ENCODE measurements at places on chromosomes 6 and 20.
A peak's percentile ranks its signal among the peaks of the same experiment; 100 is the strongest.

GRCh38 chr6:161429921-161430490 lies 156.1 kb upstream of the AGPAT4 start:
- DNase-seq, result no peak

- no peak for DNase-seq
These were observed 18.7 kb upstream of the TRPC4AP start for GRCh38 chr20:35111141-35111888.

DNA sequence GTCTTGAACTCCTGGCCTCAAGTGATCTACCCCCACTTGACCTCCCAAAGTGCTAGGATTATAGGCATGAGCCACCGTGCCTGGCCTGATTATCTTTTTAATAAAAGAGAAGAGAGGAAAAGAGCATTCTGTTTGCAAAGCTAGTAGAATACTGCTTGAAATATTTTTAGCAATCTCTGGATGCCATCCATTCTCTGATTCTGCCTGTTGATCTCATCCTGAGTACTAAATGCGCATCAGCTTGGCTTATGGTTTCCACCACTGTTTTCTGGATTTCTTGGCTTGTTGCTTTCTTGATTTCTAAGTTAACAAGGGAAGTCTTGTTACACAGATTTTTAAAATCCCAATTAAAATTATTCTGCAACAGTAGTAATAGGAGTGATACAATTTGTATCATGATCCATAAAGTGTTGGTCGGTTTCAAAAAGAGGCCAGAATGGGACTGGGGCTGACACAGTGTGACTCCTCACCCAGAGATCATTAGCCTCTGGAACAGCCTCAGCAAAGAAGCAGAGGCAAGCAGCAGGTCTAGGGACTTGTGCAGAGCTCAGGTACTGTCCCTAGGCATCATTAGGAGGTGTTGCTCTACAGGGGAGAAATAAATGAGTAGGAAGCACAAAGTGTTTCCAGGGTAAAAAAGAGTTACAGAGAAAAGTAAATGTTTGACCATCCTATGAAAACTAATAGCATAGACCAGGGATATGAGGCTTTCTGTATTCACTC lies 17.8 kb upstream of the SLC16A10 start:
- no peak for DNase-seq

DNA sequence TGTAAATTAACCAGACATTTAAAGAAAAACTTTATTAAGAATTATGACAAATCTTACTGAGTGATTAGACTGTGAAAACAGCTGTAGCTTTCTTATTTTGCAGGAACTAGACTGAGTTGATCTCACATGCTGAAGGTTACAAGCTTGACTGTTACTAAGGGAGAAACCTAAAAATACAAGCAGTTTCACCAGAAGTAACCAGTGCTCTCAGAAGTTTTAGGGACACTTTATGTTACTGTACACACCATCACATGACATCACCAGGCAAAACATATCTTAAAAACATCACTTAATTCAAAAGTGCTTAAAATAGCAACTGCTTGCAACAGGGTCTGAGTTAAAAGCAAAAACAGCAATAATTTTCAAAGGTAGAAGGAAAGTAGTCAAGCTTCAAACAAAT lies 5.4 kb downstream of the FBXO30 start:
- no peak for DNase-seq

- no peak for DNase-seq
These were observed 128.9 kb upstream of the PMEPA1 start for GRCh38 chr20:57838670-57839151.

DNA sequence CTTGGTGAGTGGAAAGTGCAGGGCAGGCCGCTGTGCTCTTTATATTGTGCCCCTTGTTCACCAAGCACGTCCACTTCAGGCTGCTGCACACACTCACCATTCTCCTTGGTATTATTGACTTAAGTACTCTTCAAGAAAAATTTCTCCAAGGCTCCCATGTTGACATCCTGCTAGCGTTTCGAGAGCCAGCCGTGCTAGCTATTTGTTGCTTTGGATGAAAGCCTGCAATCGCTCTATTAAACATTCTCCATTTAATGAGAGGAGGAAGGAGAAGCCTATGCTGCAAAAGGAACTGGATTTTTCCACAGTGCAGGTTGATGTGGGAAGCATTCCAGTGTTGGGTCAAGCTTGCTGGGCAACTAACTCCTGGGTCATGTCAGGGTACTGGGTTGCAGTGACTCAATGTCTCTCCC lies 113.5 kb downstream of the CD83 start:
- no peak for DNase-seq

GRCh38 chr20:32909451-32909850 lies 50.7 kb downstream of the EFCAB8 start:
- no peak for DNase-seq

- DNase-seq, result no peak
These were observed 1.3 kb upstream of the MTFR2 start for GRCh38 chr6:136251394-136251793.

GRCh38 chr20:50569864-50570836 lies 60.0 kb downstream of the PTPN1 start:
- peak; percentile 56 for DNase-seq

GRCh38 chr6:88428068-88428467 lies 261.9 kb upstream of the CNR1 start:
- DNase-seq, result no peak

DNA sequence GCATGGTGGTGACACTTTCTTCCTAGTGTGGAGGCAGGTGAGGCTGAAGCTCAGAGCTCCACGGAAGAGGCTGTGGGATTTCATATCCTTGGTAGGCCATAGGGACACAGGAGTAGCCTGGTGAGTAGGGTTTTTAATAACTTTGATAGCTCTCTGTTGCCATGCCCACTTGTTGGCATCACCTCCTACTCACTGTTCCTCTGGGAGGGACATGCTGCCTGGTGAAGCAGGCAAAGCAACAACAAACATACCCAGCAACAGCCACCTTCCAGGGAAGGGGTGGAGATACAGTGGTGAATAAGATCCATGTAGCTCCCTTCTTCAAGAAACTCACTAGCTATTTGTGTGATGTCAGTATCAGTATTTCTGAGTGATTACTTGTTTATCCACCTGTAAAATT lies 285.4 kb downstream of the CLIC5 start:
- no peak for DNase-seq

GRCh38 chr6:36914227-36914794 lies 28.6 kb downstream of the C6orf89 start:
- no peak for DNase-seq

- no peak for DNase-seq
These were observed 147.3 kb downstream of the TRIM27 start for GRCh38 chr6:28776269-28777146.

- no peak for DNase-seq
These were observed 190.3 kb downstream of the ATXN1 start for GRCh38 chr6:16570946-16571345.

GRCh38 chr20:4181956-4182945 lies 166.9 kb upstream of the RNF24 start:
- DNase-seq, result no peak

- DNase-seq, result peak; percentile 44
These were observed 39.0 kb downstream of the SLC23A2 start for GRCh38 chr20:4962241-4962855.

DNA sequence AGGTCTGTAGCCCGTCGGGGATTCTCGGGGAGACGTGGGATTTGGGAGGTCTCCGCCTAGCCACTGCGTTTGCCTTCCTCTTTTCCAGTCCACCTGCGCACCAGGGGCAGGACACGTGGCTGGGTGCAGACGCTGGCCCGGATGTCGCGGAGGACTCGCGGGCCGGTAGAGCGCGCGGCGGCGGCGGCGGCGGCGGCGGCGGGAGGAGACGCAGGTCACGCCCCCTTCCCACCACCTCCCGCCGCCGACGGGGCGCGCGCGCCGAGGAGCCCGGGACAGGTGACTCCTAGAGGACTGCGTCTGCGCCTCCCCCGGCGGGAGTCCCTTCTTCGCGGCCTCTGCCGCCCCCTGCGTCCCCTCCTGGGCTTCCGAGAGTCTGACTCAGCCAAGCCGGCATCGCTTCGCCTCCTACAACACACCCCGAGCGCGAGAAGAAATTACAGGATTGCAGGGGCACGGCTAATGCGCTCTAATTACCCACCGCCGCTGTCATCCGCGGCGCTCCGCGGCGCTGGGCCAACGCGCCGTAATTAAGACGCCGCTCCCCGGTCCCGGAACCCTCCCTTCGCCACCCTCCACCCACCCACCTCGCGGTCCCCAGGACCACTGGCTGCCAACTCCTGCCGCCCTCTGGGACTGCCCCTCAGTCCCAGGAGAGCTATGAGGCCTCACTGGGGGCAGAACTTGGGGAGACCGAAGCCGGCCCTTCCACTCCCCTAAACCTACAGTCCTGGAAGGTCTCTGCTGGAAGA lies 124.5 kb downstream of the MRPL14 start:
- peak; percentile 70 for DNase-seq

DNA sequence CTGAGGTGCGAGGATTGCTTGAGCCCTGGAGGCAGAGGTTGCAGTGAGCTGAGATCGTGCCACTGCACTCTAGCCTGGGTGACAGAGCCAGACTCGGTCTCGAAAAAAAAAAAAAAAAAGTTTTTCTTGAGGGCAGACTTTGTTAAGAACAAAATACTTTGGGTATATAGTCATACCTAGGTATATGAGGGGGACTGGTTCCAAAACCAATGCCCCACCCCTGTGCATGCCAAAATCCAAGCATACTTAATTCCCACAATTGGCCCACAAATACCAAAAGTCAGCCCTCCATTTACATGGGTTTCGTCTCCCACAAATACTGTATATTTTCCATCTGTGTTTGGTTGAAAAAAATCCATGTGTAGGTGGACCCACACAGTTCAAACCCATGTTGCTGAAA lies 119.9 kb downstream of the INSM1 start:
- DNase-seq, result peak; percentile 52

DNA sequence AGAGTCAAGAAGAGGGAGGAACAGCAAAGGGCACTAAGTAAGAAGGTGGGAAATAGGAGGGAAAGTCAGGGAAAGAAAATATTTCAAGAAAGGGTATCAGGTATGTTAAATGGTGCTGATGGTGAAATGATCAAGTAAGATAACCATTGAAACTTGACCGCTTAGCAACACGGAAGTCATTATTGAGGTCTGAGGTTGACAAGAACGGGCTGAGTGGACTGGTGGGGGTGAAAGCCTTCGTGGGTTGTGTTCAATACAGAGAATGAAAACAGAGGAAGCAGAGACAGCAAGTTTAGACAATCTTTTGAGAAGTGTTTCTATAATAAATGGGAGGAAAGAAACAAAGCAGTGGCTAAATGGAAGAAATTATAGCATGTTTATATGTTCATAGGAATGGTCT lies 72.0 kb downstream of the LIN28B start:
- DNase-seq, result no peak

GRCh38 chr6:41942067-41942851 lies 651 bp upstream of the CCND3 start:
- DNase-seq, result no peak

DNA sequence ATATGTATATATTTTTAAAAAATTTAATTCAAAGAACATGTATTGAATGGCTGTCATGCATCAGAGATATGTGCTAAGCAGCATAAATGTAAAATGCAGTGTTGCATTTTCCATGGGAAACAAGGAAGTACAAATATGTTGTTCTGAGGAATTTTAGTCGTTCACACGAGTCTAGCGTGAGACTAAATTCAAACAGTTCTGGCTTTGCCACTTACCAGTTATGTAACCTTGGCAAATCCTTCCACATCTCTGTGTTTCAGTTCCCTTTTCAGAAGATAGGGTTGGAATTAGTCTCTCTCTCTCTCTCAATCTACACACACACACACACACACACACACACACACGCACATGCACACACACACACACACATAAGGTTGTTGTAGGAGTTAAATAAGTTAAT lies 305.4 kb downstream of the UTRN start:
- DNase-seq, result no peak

DNA sequence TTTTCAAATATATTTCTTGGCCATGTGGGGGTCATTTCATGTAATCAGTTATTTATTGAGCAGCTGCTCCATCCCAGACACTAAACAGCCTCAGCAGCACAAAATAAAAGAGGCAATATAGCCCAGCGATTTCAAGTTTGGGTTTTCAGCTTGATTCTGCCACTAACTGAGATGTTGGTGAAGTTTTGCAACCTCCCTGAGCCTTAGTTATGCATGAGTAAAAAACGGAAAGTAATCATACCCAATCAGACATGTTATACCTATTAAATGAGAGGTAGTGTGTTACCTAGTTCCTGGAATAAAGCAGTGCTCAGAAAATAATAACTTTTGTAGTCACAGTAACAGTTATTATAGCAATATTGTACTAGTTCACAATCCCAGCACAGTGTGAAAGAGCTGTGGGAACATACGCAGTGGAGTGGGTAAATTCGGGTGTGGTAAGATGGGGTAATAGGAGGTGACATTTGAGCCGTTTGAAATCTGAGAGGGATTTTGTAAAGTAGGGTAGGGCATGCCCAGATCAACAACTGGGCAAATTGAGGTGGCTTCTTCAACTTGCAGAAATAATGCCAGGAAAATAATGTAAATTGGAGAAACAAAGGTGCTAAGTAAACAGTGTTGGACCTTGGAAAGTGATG lies 1.5 kb downstream of the SLC9A8 start:
- no peak for DNase-seq

DNA sequence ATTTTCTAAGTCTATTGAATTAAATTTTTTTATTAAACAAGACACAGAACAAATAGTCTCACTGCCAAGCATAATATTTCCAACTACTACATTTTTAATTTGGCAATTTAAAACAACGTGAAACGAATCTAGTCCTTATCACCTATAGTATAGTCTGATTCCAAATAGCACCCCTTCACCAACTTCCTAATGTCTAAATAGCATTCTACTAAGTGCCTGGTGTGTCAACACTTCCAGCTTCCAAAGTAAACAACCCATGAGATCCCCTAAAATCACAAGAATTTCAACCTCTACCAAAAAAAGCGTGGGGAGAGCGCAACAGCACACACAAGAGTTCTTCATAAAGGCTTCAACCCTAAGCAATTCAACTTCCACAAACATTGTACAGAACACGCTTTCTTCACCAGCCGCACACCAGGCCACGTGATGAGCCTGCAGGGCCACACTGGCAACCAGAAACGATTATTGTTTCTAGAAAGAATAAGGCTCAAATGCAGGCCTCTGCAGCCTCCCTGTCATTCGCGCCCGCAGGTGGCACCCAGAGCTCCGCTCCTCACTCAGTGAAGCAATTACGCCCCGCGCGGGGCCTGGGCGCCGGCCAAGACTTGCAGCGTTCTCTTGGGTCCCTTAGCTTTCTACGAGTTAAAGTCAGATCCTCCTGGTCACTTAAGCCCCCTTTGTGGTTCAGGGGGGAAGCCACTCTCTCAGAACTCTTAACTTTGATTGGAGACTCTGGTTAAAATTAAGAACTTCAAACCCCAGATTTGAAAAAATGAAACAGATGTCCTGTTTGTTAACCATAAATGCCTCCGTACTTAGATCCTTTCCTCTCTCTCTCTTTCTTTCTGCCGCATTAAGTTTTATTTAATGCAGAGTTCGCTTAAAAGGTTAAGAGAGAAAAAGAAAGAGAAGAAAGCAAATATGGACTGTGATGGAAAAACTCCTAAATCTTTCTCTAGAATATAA lies 18.3 kb downstream of the SIM1 start:
- DNase-seq, result no peak

DNA sequence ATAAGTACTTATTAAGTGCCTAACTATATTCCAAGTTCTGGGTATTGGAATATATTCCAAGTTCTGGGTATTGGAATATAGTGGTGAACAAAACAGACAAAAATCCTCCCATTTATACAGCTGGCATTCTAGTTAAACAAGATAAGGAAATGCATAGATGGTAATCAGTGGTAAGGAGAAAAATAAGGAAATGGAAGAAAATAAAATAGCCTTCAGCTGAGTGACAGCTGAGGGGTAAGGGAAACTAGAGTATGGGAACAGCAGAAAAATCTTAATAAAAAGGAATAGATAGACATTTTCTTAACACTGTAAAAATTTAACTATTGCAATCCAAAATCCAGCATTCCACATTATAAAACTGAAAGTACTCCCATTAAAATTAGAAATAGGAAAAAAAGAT lies 17.2 kb upstream of the WFDC10A start:
- DNase-seq, result no peak
